ENCODE measurements at places on chromosomes 2 and 18.

DNA sequence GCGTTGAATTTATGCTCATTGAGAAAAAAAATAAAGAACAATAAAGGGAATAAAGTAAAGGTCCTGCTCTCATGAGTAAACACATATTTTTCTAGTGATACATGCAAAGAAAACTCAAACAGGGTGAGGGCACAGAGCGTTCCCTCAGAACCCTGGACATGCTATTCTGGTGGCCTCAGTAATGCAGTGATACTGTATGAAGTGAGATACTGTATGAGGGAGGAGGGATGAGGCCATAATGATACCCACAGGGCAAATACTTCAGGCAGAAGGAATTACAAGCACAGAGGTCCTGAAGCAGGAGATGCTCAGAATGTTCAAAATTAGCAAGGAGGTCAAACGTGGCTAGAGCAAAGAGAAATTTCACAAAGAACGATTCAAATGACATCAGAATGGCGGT, 28.4 kb upstream of the RNU4ATAC start:
- no peak for DNase-seq

- no peak for DNase-seq
Measured at GRCh38 chr2:100718065-100718629, 101.8 kb upstream of the NPAS2 start.

DNA sequence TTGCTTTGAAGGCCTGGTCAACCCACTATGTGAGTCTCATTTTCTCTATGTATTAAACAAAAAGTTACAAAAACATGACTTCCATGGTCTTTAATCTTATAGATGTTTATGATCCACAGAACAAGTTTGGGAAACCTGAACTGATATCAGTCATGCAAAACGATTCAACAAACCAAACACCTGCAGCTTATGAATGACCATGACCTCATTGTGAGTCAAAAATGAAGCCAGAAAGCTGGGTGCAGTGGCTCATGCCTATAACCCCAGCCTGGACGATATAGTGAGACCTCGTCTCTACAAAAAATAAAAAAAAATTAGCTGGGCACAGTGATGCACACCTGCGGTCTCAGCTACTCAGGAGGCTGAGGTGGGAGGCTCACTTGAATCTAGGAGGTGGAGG, 270.4 kb upstream of the CCDC68 start:
- no peak for DNase-seq

- no peak for DNase-seq
Measured at GRCh38 chr2:220969348-220969747, 602.8 kb downstream of the EPHA4 start.

- no peak for DNase-seq
Measured at GRCh38 chr2:8278709-8279354, 403.0 kb upstream of the ID2 start.

- no peak for DNase-seq
Measured at GRCh38 chr2:130839011-130839780, 2.5 kb downstream of the ARHGEF4 start.

GRCh38 chr2:223626716-223627115, 24.6 kb upstream of the SCG2 start:
- no peak for DNase-seq

GRCh38 chr2:70991742-70992141, 2.9 kb downstream of the TEX261 start:
- DNase-seq: no peak

DNA sequence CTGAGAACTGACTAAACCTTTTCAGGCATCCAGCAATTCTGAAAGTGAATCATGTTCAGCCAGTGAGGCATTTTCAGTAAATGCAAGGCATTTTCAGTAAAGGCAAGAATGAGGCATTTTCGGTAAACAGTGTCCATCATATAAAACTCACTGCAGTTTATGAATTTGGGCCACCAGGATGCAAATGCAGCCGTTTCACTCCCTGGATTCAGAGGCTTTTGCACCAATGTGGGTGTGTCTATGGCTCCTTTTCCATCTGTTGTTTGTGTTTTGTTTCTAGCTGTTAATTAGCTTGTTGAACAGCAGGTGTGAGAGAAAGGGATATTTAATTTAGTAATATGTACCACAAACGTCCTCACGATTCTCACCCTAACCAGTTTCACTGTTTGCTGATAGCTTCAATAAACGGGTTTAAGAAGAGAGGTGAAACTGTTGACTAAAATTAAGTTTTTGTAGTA, 116.3 kb upstream of the PGAP1 start:
- peak; percentile 87 for DNase-seq

DNA sequence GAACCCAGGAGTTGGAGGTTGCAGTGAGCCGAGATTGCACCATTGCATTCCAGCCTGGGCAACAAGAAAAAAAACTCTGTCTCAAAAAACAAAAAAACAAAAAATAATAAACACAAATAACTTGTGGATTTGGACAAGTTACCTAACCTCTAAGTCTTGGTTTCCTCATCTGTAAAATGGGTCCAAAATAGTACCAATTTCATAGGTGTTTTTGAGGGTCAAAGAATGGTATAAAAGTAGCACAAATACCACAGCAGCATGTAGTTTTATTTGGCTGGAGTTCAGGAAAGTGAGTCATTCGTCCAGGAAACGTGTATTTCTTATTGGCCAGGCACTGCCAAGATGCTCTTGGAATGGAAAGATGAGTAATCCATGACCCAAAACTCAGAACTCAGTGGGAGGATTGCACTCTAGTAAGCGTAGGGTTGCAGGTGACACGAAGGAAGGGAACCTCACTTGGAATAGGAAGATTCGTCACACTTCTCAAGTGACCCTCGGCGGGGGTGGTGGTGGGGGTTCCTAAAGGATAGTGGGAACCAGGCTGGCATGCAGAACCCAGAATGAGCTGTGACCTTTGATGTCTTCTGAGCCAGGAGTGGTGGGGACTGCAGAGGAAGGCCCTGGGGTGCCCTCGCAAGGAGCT, 24.4 kb downstream of the GRHL1 start:
- no peak for DNase-seq

DNA sequence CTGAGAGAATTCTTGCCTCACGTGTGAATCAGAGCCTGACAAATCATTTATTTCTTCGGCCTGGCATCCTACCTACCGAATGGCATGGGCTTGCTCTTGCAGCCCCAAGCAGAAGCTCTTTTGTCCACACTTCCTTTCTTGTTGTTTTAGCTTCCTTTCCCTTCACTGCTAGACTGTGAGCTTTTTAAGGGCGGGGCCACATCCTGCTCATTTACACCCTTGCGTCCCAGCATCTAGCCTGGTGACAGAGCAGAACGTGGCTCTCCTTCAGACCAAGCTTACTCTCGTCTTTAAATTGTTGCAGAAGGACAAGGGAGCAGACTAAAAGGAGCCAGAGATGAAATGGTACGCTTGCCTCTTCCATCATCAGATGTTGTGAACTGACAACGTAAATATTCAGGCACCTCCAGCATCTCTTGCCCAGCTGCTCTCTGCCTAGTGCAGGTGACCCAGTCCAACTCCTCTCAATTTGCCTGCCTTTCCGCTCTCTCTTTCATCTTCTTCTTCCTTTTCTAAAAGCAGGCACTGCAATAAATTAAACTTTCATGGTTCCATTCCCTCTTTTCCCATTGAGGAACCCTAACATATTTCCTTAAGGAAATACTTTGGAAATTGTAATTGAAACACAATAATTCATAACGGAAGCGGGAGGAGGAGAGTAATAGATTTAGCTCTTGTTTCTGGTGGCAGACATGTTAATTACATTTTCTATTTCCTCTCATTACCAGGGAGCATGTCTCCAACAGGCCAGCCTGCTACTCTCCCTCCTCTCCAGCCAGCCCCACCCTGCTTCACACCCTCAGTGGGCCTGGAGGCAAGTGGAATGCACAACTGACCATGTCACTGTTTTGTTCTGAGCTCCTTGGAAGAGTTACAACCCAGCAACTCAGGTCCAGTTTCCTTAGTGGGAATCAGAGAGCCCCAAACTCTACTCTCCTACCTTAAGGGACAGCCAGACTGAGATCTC, 228.1 kb upstream of the TRIB2 start:
- DNase-seq: no peak

- DNase-seq: no peak
Measured at GRCh38 chr18:69326094-69326493, 74.6 kb upstream of the DOK6 start.

- no peak for DNase-seq
Measured at GRCh38 chr2:10367472-10368439, 65.1 kb downstream of the HPCAL1 start.

DNA sequence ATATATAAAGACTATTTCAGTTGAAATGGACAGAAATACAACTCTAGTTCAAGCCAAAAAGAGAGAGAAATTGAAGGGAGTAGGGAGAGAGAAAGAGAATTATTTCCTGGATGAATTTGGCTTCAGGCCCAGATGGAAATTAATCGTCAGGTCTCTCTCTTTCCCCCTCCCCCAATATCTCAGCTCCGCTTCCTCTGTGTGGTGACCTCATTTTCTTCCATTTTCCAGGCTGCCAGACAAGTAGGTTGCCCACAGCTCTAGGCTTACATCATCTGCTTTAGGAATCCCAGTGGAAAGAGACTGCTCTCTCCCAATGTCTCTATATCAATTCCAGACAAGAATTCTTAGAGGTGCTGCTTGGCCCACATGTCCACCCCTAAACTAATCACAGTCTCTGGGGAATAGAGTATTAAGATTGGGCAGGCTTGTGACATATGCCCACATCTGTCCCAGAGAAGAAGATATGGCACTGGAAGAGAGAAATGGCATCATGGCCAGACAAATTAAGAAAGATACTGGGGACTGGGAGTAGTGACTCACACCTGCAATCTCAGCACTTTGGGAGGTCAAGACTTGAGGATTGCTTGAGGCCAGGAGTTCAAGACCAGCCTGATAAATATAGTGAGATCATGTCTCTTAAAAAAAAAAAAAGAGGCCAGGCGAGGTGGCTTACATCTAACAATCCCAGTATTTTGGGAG, 37.2 kb upstream of the CFAP36 start:
- peak; percentile 91 for DNase-seq

- DNase-seq: no peak
Measured at GRCh38 chr18:77208964-77209363, 40.7 kb upstream of the GALR1 start.

- DNase-seq: no peak
Measured at GRCh38 chr2:1626271-1626681, 118.0 kb downstream of the PXDN start.

DNA sequence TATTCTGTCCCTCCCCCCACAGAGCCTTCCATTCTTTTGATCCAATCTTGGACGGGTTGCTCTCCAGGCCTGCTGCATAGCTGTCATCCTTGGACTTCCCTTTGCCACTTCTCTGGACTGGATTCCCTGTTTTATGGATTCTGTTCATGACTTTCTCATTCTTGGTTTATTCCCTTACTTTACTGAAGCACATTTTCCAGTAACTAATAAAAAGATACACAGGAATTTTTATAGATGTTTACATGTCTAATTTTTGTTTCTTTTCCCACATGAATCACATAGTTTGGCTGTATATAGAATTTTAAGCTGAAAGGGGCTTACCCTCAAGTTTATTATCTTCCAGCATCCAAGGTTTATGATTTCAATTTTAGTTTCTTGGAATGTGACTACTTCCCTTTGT, 37.9 kb downstream of the GDF7 start:
- DNase-seq: no peak

DNA sequence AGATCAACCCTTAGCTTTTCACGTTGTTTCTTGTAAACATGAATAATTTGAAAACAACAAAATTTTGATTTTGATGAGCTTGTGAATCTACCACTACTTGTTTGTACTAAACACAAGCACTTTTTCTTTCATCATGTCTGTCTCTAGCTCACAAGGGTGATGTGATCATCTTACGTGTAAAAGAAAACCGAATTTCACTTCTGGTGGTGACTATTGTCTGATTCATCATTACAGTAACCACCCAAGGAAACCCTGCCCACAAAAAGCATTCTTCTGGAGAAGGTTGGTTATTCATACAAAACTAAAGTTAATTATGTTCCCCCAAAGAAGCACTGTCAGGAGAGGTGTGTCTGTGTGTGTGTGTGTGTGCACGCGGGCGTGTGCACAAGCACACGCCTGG, 285.4 kb downstream of the ZNF516 start:
- DNase-seq: no peak

DNA sequence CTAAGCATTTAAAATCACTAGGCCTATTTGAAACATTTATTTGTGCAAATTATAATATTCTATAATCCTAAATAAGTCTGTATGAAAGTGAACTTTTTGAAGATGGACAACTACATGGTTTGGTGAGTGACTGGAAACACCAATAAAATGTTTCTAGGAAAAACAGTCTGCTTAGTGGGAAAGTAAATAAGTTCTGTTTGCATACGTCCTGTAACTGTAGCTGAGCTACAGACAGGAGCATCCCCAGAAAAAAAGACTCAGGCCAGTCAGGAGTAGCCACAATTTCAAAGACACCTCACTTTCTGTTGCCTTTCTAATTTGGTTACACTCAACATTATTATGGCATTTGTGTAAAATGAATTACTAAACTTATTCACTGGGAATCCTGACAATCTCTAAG, 28.4 kb upstream of the KCNJ3 start:
- no peak for DNase-seq

DNA sequence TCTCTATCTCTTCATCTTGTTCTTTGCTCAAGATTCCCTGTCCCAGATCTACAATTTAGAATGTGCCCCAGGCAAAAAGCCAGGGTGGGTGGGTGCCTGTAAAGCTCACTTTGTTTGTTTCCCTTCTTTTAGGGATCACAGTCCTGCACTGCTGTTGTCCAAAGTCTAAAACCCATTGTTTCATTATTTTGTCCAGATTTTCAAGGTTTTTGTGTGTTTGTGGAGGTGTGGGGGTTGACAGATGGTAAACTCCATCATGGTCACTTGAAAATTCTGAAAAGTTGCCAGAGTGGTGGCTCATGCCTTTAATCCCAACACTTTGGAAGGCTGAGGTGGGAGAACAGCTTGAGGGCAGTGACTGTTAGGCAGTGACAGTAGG, 41.5 kb downstream of the YES1 start:
- no peak for DNase-seq

GRCh38 chr2:176081376-176081836, 2.4 kb downstream of the EVX2 start:
- no peak for DNase-seq

GRCh38 chr2:197838579-197838978, 34.2 kb downstream of the PLCL1 start:
- DNase-seq: no peak

DNA sequence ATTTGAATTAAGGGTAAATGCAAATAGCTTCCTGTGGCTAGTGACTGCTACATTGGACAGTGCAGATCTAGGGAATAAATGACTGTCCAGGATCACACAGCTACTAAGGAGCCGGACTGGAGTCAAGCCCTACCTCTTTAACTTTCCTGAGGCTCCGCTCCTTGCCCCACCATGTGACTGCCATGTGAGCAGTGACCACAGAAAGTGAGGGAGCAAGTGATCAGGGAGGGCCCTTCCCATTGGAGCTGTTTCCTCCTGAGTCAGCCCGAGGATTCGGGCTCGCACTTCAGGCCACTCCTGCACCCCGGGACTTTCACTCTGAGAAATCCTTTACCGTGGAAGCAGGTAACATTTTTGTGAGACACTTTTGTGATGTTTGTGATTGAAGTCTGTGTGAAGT, 198.0 kb downstream of the ANKRD30B start:
- DNase-seq: no peak

Data from NCI-H2171 treated with DMSO at 0.1 percent for 48 hours (cell line).